Activated naive CD4-positive, alpha-beta T cell treated with anti-CD3 and anti-CD28 coated beads for 36 hours (primary cell): ENCODE measurements at places on chromosomes 1 and 21. TPM values are rescaled to one million over a fixed set of nuclear protein-coding genes. Genes with fewer than 3 reads are reported as not detected.
A peak's percentile ranks its signal among the peaks of the same experiment; 100 is the strongest.

LCK gene
- total RNA-seq = 156 TPM

DYNLT5 gene
- total RNA-seq = not detected

DENND2C gene
- 0.47 TPM for total RNA-seq

CHD5 gene
- 0.45 TPM for total RNA-seq

RHCE gene
- 0.54 TPM for total RNA-seq

ALX3 gene
- total RNA-seq = not detected

ATG4C gene
- 13.4 TPM for total RNA-seq

PDPN gene
- total RNA-seq = not detected

PRAMEF10 gene
- not detected for total RNA-seq

DNA sequence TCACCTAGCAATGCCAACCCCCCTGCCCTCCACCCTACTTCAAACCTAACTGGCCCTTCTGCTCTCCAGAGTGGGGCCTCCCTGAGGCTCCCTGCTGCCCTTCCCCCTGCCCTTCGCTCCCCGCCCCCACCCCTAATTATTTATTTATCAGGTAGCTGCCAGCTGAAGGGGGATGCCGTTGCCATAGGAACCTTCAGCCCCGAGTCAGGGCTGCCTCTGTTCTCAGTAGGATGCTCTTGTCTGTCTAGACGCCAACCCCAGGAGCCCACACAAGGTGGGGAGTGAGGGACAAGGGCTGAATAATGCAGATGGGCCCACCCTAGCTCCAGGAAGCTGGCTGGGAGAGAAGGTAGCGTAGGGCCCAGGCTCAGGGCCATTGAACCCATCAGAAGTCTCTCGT lies 41.1 kb downstream of the NKAIN1 start:
- no peak for DNase-seq

DNA sequence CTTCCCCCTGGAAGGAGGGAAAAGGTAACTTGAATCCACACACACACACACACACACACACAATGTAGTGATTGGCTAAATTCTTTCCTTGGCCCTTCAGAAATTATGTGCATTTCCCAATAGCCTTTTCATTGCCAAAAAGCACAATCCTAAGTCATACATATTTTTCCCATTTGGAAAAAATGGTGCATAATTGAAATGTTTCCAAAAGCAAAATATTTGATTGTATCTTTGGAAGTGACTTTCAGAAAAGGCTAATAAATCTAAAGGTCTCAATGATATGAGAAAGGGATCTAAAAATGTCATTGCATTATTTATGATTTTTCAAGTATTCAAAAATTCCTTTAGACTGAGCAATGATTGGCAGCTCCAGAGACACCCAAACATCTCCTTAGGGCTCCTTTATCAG lies 43.5 kb upstream of the NEK7 start:
- no peak for DNase-seq

GRCh38 chr1:67348586-67349252 lies 41.0 kb downstream of the IL12RB2 start:
- no peak for DNase-seq

- DNase-seq = no peak
Measured at GRCh38 chr1:11352058-11352715, 79.2 kb downstream of the UBIAD1 start.

DNA sequence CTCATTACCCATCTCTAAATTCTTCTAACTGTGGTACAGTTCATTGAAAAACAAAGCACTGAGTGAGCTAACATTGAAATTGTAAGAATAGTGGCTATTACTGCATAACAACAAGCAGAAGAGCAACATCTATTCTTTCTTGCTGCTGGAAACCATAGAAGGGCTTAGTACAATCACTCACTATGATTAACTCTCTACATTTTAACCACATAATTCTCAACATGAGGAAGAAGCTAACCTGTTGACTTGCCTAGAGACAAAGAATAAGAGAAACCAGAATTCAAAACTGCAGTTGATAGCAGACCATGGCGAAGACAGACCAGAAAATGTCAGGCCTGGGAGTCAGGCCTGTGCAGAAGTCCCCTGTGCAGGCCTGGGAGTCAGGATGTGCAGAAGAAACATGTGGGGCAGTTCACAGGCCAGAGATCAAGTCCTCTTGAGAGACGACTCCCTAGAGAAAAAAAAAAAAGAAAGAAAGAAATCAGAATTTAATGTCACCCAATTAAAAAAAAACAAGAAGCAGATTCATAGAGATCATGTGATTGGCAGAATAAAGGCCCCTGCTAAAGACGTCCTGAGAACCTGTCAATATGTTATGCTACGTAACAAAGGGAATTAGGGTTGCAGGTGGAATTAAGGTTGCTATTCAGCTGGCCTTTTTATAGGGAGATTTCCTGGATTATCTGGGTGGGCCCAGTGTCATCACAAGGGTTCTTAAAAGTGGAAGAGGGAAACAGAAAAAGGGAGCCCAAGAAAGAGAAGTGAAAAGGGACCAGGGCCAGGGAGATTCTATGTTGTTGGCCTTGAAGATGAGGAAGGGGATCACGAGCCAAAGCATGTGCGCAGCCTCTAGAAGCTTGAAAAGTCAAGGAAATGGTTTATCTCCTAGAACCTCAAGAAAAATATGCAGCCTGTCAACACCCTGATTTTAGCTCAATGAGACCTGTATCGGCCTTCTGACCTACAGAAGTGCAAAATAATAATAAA lies 94.9 kb downstream of the MRPL39 start:
- DNase-seq = no peak

DNA sequence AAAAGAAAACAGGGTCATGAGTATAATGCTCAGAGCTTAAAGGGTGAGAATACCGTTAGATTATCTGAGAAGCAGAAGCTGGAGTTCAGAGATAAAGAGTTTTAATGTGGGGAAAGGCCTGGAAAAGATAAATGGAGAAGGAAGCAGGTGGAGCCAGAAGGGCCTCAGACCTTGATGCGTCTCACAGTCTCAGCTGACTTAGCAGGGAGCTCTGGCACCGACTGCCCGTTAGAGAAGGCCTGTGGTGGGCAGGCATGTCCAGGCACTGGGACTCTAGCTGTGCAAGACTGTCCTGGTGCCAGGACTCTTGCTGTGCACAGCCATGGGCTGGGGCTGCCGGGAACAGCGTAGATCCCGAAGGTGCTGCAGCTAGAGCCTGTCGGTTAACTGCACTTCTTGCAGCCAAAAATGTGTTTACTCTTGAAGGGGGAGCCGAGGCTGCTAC lies 3.8 kb upstream of the SLAMF9 start:
- DNase-seq = no peak

DNA sequence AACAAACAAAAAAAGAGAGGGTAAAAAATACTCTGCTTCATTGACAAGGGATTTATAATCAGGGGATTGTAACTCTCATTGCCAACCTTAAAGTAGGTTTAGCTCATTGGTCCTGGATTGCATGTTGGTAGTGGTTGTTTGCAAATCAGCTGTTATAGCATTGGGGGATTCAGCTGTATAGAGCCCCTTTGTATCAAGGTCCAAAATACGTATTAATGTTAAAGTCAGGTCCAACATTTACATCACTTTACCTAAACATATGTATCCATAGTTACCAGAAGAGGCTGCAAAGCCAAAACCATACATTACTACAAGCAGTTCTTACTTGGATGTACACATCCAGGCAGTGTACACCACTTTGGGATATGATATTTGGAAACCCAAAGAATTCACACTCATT lies 29.4 kb downstream of the RPS27 start:
- no peak for DNase-seq

GRCh38 chr21:32184485-32184884 lies 94.4 kb downstream of the MIS18A start:
- DNase-seq = no peak

DNA sequence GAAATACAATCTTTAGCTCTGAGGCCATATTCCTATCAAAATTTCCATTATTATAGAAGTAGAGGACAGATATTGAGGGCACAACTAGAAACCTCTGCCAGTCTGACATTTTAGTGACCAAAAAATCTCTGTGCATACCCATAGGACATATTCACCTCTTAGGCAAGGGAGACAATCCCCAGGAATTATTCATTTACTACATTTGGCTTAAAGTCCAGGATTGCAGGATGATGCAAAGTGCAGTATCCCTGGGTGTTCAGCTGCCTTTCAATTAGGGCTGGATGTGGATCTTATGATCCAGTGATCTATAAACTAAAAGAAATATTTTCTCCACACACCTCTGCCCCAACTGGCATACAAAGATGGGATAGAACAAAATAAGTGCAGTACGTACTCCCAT lies 50.9 kb downstream of the PTGS2 start:
- DNase-seq = no peak

DNA sequence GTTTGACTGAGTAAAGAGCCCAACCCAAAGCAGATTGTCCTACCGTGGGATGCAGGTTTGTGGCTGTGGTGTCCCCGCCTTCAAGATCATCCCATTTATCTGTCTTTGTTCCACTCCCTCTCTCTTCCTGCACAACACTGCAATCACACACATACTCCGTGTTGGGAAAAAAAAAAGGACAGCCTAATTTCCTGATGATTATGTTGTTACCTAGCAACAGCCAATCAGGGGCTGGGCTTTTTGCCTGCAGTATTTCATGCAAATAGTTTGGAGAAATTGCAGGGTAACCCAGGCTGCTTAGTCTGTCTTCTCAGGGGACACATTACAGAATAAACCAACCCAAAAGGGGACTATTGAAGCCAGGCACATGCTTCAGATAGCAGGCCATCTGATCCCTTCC lies 38.3 kb downstream of the PHC2 start:
- DNase-seq = no peak

GRCh38 chr1:219188331-219188803 lies 14.7 kb downstream of the LYPLAL1 start:
- no peak for DNase-seq

DNA sequence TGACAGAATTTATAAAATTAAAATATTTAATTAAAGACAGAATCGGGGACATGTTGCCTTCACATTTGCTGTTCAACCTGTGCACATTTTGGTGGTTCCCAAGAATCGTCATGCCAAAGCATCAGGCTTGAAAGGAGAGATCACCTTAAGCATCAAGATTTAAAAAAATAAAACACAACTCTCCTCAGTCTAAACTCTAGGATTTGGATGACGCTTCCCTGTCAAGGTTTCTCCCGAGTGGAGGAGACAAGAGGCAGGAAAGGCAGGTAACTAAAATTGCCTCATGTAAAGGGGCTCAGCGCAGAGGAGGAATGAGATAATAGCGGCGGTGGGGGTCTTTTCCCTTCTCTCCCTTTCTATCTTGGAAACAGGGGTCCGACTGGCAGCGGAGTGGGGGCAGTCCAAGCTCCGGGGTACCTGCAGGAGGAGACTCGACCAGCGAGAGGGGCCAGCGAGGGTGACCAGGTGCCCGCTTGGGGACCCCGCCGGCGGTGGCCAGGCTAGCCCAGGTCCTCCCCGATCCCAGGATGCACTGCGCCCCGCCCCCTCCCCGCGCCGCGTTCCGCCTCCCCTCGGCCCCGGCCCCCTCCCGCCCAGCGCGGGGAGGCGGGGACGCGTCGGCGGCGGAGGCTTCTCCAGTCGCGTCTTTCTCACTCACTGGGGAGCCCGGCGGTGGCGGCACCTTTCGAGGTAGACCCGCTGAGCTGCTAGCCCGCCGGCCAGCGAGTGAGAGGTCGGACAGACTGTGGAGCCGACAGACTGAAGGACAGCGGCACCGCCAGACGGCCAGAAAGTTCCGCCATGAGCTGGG lies at the start of gene FNBP1L:
FNBP1L (plus strand) TSS at position 638 of the 811 bp plus-strand sequence; CDS start at position 802, 164 bp downstream.
- DNase-seq = peak; percentile 59

DNA sequence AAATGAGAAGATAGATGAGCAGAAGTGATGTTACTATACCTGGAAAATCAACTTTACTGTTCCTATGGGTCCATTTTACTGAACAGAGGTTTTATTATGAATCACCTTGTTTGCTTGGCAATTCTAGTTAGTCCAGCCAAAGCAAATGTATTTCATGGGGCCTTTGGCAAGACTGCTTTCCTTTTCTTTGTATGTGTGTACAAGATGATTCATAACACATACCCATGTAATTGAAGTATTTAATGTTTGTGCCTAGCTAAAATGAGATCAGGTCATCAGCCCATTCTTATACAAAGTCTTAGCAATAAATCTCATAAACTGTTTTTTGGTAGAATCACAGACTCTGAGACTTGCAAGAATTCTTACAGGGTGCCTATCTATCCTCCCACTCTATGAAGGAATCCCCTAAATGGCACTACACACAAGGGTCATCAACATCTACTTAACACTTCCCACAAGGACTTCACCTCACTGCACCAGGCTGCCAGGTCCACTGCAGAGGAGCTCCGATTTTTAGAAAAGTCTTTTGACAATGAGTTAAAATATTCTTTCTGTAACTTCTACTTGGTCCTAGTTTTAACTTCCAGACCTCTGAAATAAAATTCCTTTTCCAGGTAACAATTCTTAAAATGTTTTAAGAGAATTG lies 58.5 kb downstream of the LPAR3 start:
- no peak for DNase-seq

GRCh38 chr21:43302062-43302700 lies 124.8 kb downstream of the SIK1 start:
- DNase-seq = no peak

DNA sequence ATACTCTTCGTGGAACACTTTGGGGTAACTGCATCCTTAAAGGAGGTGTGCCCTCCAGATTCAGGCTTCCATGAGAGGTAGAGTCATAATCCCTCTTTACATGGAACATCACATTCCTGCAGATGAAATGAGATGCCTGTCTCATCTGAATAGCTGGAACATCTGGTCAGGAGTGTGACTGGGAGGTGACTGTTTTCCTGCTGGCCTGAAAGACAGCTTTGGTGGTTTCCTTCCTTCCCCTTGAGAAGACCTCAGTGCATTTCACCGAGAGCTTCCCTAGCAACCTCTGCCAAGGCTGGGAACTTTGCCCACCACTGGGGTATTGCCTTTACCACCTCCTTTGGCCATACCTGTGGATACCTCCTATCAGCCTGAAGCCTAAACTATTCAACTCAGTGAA lies 46.7 kb upstream of the GUCA2A start:
- DNase-seq = no peak

DNA sequence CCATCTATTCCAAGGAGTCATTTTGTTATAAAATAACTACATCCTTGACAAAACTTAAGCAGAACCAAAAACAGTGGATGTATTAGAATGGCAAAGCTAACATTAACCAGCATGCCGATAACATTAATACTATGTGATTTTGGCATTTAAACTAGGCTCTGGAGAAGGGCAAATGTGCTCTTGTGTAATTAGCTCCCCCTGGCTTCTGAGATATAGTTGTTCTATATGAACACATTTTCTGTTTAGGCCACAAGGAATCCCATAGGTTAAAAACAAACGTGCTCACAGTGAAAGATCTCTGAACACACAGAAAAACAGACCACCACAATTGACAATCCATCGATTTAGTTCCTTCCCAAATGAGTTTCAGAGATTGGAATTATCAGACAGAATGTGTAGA lies 57.4 kb upstream of the TARS2 start:
- no peak for DNase-seq

GRCh38 chr1:156100205-156100995 lies 14.1 kb upstream of the LMNA start:
- peak; percentile 27 for DNase-seq

- DNase-seq = no peak
Measured at GRCh38 chr1:215082532-215083382, at the start of gene KCNK2. TSS of gene KCNK2 (plus strand) at chr1:215082737. CDS start at chr1:215083386, 649 bp downstream.

GRCh38 chr1:212531796-212532195 lies 76.8 kb upstream of the ATF3 start:
- DNase-seq = no peak

GRCh38 chr1:116461723-116462122 lies 88.7 kb downstream of the ATP1A1 start:
- DNase-seq = no peak

GRCh38 chr1:174158767-174159251 lies 511 bp upstream of the RABGAP1L start:
- peak; percentile 63 for DNase-seq
